Activated T-cell treated with anti-CD3 and anti-CD28 coated beads, Interleukin-2, amount 50 U/mL, for 72 hours (primary cell): ENCODE measurements at places on chromosomes 16 and 17. TPM values are rescaled to one million over a fixed set of nuclear protein-coding genes. Genes with fewer than 3 reads are reported as not detected.

DNA sequence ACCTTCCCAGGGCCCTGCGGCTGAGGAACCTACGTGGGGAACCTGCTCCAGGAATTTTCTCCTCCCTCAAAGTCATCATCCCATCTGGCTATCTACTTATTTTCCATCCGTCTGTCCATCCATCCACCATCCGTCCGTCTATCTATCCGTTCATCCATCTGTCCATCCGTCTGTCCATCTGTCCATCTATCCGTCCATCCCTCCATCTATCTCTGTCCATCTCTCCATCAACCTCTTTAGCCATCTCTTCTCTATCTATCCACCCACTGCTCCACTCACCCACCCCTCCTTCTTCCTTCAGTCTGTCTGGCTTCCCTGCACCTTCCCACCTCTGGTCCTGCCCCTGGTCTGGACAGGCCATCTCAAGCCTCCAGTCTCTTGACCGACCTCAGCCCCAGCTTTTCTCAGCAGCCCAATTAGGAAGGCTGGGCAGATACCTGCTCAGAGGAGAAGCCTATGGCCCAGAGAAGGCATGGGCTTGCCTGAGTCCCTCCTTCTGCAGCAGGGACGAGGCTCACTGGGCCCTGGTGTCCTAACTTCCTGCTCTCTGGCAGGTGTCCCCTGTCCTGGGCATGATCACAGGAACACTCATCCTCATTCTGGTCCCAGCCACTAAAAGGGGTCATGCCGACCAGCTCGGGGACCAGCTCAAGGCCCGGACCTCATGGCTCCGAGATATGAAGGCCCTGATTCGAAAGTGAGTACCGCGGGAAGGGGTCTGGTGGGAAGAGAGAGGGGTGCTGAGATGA is 23.0 kb downstream of the MYBBP1A start:
- H3K4me1 ChIP-seq: no peaks in the 10 kb centered on the region
- H3K27me3 ChIP-seq: peaks cover 7% of the 10 kb centered on the region
- no peak overlapping the region for H3K27ac ChIP-seq
- DNase-seq: no peak
- no peaks in the 10 kb centered on the region for H3K36me3 ChIP-seq
- no peak overlapping the region for H3K4me3 ChIP-seq

GRCh38 chr17:4152471-4152870 is 9.5 kb downstream of the CYB5D2 start:
- no peaks in the 10 kb centered on the region for H3K4me1 ChIP-seq
- H3K27ac ChIP-seq: no peak overlapping the region
- no peaks in the 10 kb centered on the region for H3K36me3 ChIP-seq
- no peaks in the 10 kb centered on the region for H3K27me3 ChIP-seq
- no peak for DNase-seq

DNA sequence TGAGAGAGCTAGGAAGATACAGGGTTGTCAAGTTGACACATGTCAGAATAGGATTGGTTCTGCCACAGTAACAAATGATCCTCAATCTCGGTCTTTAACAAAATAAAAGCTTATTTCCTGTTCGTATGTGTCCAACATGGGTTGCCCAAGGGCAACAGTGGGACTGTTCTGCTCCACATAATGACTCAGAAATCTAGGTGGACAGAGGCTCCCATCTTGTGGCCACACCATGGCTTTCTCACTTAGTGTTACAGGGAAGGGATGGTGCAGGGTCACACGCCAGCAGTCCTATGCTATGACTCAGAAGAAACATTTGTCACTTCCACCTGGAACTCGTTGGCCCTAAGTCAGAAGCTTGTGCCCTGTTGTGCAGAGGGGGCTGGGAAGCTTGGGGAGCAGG is 364.9 kb downstream of the SNX29 start:
- H3K27me3 ChIP-seq: no peaks in the 10 kb centered on the region
- DNase-seq: no peak
- no peaks in the 10 kb centered on the region for H3K36me3 ChIP-seq
- no peaks in the 10 kb centered on the region for H3K4me1 ChIP-seq
- H3K4me3 ChIP-seq: no peak overlapping the region

- no peak overlapping the region for H3K4me3 ChIP-seq
- DNase-seq: no peak
- no peak overlapping the region for H3K27ac ChIP-seq
- H3K4me1 ChIP-seq: no peaks in the 10 kb centered on the region
- H3K27me3 ChIP-seq: no peaks in the 10 kb centered on the region
Measured at GRCh38 chr17:2172077-2172851, 117.4 kb downstream of the HIC1 start.

DNA sequence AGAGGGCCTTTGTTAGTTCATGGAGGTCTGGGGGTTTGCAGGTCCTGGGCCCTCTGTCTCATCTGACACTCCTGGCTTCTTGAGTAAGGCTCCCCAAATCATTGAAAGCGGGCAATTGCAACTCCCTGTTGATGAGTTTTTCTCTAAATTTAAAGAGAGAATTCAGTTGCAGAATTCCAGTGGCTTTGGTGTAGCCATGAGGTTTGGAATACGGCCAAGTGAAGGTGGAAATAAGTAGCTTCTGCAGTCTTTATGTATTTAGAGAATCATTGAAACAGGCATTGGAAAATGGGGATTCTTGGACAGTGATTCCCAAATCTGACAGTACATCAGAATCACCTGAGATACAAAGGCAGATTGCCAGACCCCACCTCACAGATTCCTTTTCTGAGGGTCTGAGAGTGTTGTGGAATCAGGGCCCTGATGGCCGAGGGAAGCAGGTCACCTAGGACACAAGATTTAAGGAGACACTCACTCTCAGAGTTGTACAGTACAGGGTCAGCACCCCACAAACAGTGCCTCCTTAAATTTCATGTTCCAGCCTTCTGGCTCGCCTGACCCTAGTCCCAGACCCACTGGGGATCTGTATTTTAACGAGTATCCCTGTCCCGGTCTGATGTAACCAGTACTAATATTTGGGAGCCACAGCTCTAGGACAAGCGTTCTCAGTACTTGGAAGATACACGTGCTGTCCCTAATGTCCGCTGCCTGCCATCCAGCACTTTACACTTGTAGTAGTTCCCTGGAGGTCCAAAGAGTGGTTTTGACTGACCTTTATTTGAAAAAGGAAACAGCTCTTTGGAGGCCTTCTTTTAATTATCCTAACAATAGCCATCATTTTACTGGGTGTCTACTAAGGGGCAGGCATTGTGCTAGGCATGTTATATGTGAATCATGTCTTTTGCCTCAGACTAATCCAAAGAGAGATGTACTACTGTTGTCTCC is 37.8 kb downstream of the YPEL2 start:
- DNase-seq: no peak
- peaks cover 83% of the 10 kb centered on the region for H3K4me1 ChIP-seq

The ZSCAN10 gene
- total RNA-seq: 0.28 TPM

- H3K4me3 ChIP-seq: no peak overlapping the region
- no peak for DNase-seq
- no peak overlapping the region for H3K27ac ChIP-seq
- peaks cover 31% of the 10 kb centered on the region for H3K4me1 ChIP-seq
- H3K36me3 ChIP-seq: no peaks in the 10 kb centered on the region
Measured at GRCh38 chr17:327971-328370, 24.6 kb downstream of the RPH3AL start.

DNA sequence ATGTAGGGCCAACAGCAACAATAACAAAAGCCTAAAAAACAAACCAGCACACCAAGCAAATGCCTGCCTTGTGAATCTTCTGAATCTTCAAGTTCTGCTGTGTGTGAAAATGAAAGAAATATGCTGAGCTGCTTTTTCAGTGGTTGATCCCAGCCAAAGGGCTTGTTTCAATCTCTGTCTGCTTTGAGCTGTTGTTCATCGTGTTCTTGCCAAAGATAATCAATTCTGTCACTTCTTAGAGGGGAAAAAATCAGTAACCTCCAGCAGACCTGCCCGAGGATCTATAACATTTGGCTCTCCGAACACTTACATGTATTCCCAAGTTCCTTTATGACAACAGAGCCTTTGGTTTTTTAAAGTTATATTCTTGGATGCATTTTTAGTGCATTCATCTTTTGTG is 65.9 kb downstream of the VPS35L start:
- no peak overlapping the region for H3K4me3 ChIP-seq
- no peak overlapping the region for H3K27ac ChIP-seq
- no peaks in the 10 kb centered on the region for H3K36me3 ChIP-seq
- DNase-seq: no peak
- no peaks in the 10 kb centered on the region for H3K4me1 ChIP-seq

The KCNJ18 gene
- total RNA-seq: not detected

DNA sequence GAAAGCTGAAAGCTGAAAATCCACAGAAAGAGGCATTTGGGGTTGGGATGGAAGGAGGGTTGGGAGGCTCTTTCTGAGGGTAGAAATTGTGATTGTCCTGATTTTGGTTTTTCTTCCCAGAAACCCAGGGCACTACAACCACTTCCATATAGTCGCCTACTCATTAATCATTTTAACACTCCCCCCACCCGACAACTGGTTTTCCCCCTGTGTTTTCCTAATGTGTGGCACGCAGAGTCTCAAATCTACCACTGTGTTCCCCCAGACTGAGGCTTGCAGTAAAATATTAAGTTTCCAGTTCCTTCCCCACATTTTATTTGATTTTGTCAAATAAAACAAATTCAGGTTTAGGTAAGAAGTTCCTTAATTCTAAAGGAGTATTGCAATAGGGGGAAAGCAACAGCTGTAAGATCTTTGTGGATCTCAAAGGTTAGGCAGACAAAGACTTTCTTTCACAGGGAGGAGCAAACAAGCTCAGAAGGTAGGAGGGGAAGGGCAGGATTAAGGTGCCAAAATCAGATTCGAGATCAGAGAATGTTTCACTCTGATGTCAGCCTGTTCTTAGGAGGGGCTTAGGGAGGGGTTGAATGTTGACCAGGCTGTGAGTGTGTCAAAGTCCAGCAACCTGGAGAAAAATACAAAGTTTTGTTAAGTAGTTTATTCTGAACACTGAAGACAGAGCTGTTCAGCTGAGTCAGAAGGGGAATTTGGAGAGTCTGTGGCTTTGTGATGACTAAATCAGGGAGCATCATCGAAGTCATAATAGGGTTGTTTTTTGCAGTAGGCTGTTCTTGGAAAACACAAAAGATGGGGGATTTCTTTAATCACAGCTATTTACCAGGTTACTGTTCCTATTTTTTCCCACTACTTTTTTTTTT is 3.6 kb downstream of the ZNF267 start:
- DNase-seq: peak; percentile 79
- H3K27me3 ChIP-seq: no peaks in the 10 kb centered on the region
- H3K4me3 ChIP-seq: peak overlapping the region; percentile 98
- peaks cover 80% of the 10 kb centered on the region for H3K4me1 ChIP-seq

DNA sequence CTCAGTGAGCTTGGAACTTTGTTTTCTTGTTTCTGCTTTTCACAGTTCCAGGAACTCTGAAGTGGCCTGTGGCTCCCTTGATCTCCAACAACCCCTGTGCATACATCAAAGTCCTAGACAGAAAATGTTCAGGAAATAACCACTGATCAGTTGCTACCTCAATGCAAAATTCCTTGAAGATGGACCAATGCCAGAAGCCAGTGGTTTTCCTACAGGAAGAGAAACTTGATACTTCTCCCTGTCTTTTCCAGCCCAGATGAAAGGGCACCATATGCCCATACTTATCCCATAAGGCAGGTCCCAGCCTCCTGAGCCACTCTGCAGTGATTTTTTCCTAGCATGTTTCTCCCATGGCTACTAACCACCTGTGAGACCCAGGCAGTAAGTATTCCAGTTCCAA is 12.3 kb upstream of the CDRT4 start:
- H3K36me3 ChIP-seq: no peaks in the 10 kb centered on the region
- no peak overlapping the region for H3K4me3 ChIP-seq
- H3K4me1 ChIP-seq: no peaks in the 10 kb centered on the region
- DNase-seq: no peak

DNA sequence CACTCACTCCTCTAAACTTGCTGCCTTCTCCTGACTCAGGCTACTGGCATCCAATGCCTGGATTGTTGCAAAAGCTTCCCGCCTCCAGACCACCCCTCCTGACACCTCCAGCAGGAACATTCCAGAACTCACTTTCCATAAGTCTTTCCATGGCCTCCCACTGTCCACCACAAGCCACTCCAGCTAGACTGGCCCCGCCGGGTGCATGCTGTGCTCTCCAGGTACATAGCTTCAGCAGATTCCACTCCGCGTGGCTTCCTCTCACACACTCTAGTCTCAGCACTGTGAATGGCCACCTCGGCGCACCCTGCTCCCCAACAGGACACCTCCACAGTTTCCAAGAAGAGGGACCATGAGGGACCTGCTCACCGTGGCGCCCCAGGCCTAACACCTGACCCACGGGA is 25.9 kb upstream of the FAAP100 start:
- H3K27ac ChIP-seq: no peak overlapping the region
- H3K4me1 ChIP-seq: peaks cover 23% of the 10 kb centered on the region
- no peaks in the 10 kb centered on the region for H3K27me3 ChIP-seq
- DNase-seq: no peak

GRCh38 chr17:46977348-46977747 is 1.7 kb downstream of the RPRML start:
- peaks cover 2% of the 10 kb centered on the region for H3K36me3 ChIP-seq
- H3K27me3 ChIP-seq: peaks cover 46% of the 10 kb centered on the region
- no peak for DNase-seq
- peaks cover 14% of the 10 kb centered on the region for H3K4me1 ChIP-seq

DNA sequence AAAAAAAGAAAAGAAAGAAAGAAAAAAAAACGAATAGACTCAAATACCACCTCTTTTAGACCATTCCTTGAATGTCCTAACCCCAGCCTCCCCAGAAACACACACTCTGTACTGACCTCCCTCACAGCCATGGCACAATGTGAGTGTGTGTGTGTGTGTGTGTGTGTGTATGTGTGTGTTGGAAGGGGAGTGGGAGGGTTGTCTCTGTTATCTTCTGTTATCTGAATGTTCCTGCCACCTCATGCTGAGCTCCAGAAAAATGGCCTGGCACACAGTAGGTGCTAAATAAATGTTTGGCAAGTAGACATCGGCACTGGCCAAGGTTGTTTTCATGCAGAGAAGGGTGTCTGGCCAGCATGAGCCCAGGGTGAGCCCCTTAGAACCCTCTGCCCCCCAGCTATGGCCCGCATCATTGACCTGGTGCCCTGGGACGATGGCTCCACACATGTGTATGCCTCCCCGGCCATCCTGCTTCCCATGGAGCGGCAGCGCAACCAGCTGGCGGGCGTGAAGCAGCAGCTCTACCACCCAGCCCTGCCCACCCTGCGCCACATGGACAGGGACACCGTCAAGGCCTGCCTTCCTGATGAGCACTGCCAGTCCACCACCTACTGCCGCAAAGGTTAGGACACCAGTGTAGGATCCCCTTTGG is 6.6 kb upstream of the CNGB1 start:
- no peaks in the 10 kb centered on the region for H3K36me3 ChIP-seq
- H3K4me3 ChIP-seq: no peak overlapping the region
- H3K4me1 ChIP-seq: no peaks in the 10 kb centered on the region
- no peak for DNase-seq
